ENCODE measurements at places on chromosomes 2 and 18.

DNA sequence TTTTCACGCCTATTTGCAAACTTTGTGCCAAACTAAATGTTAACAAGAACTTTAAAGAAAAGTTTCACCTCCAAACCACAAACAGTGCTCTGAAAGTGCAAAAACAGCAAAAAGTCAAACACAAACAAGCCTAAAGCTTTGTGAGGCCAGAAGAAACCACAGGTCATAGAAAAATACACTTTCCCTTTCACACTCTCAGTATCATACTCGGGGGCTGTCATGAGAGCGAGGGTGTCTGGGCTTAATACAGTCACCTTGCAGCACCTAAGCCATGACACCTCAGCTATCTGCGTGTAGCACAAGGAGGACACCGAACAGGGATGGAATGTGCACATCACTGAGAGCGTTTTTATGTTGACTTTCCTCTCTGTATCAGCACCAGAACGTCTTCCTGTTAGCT lies 26.6 kb upstream of the SEH1L start:
- no peak for DNase-seq

- DNase-seq = no peak
Measured at GRCh38 chr2:64488050-64488974, 34.4 kb downstream of the LGALSL start.

DNA sequence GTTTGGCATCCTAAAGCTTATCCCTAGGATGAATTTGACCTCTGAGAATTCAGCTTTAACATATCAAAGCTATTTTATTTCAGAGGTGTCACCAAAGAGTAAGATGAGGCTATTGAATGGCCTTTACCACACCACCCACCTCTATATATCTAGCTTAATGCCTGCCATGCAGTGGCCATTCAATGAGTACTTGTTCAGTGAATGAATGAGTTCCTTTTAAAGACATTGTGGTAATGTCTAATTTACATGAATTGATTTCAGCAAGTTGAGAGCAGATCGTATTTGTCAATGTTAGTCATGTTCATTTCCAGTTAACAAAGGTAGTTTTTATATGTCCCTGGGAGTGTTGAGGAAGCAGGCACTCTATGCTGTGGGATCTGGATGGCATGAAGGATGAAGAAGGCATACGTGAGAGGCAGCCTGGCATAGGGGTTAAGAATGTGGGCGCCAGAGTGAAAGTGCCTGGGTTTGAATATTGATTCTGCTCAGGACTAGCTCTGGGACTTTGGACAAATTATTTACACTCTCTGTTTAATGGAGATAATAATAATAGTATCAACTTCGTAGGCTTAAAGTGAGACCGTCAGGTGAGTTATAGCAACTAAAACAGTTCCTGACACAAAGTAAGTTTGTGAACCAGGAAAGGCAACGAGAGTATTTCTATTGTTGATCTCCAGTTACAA lies 434.1 kb upstream of the CHST9 start:
- DNase-seq = no peak

DNA sequence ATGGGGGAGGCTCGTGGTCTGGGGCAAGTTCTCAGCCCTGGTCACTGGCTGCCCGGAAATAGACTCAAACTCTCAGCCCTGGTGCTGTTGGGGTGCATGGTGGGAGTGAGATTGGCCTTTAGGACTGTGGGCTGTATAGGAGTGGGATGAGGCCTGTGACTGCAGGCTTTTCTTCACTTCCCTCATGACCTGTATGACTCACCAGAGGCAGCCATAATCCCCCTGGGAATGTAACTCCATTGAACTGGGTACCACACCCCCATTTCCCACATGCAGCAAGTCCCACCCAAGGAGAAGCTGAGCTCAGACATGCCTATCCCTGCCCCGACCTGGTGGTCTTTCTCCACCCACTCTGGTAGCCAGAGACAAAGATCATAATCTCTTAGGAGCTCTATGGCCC lies 177.7 kb upstream of the OSR1 start:
- DNase-seq = no peak

DNA sequence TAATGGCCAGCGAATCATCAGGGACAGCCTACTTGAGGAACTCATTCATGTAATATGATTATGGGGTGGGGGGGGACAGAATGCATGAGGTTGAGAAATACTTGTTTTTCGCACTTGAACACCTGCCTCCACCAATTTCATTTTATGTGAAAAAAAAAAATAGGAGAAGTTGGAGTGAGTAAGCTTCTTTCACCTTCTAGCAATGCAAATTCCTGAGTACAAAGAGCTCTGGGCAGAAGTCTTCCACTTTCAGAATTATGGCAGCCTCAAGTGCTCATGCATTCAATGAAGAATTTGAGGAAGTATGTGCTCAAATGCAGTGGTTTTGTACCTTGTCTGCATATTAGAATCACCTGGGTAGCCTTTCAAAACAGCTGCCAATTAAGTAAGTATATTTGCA lies 40.1 kb upstream of the GPD2 start:
- DNase-seq = no peak

GRCh38 chr18:8814206-8814605 lies 108.8 kb downstream of the MTCL1 start:
- DNase-seq = no peak

GRCh38 chr2:219368690-219369191 lies 19.0 kb downstream of the DNPEP start:
- DNase-seq = no peak

GRCh38 chr18:23920054-23920453 lies 94.5 kb upstream of the TTC39C start:
- DNase-seq = no peak

DNA sequence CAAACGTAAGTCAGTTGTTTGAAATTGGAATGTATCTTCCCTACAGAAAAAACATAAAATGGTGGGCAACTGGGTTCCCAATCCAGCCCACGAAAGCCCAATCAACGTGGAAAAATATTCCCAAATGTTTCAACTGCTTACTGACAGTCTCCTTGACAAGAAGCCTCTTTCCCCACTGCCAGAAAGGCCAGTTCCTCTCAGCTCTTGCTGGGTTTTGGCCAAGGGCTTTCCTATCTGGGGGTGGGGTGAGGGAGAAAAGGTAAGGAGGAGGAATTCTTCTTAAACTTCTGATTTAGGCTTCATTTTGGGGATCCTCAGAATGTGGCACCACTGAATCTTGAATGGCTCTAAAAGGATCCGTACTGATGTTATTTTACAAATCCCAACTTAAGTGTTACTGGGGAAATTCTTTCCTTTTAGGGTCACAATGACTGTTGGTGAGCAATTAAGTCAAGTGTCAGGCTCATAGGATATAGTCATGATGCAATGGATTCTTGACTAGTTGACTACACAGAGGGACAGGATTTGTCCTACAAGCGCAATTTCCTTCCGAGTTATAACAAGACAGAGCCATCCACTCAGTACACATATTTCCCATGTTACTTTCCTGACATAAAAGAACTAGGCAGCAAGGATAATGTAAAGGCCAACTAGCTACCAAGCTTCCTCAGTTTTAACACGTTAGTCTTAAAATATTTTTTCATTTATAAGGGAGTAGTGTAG lies 73.6 kb downstream of the SPRED2 start:
- no peak for DNase-seq

DNA sequence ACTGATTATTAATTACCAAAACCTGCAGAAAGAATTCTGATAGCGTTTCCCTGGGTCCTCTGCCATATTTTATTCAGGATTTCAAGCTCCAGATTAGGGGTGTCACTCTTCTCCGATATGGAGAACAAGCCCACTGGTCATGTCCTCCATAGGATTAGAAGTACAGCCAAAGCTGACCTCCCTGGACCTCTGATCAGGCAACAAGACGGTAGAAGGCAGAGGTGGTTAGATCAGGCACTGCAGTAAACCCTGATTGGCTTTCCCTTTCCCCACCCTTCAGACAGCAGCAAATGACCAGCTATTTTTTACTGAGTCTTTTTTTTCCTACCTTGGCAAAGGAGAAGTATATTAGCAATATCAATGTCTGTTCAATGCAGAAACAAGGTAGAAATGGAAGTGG lies 37.7 kb downstream of the SPC25 start:
- no peak for DNase-seq

DNA sequence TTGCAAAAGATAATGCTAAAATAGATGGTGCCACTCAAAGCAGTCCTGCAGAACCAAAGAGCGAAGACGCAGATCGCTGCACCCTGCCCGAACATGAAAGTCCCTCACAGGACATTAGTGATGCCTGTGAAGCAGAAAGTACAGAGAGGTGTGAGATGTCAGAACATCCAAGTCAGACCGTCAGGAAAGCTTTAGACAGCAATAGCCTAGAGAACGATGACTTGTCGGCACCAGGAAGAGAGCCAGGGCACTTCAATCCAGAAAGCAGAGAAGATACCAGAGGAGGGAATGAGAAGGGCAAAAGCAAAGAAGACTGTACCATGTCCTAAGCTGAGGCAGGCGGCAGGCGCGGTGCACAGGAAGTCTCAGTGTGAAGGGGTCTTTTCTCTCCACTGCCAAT lies 34.8 kb upstream of the RBM44 start:
- no peak for DNase-seq

- DNase-seq = no peak
Measured at GRCh38 chr2:47345590-47345924, 57.4 kb upstream of the MSH2 start.

DNA sequence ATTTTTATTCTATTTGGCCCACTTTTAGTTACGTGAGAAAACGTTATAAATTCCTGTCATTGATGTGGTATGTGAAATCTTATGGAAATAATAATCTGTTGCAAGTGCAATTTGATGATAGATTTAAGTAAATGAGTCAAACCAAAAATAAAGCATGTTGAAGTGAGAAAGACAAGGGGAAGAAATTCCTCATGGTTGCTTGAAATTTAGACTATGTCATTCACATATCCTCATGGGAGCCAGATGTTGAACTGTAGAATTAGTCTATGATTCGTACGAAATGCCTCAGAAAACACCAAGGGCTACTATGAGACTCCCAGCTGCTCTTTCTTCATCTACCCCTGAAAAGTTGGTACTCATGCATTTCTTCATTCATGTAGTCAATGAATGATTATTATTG lies 55.7 kb downstream of the KLHL14 start:
- DNase-seq = no peak

GRCh38 chr2:119431976-119432850 lies 559 bp downstream of the TMEM37 start:
- DNase-seq = no peak

- DNase-seq = no peak
Measured at GRCh38 chr2:85791704-85792565, 38.1 kb downstream of the ATOH8 start.

DNA sequence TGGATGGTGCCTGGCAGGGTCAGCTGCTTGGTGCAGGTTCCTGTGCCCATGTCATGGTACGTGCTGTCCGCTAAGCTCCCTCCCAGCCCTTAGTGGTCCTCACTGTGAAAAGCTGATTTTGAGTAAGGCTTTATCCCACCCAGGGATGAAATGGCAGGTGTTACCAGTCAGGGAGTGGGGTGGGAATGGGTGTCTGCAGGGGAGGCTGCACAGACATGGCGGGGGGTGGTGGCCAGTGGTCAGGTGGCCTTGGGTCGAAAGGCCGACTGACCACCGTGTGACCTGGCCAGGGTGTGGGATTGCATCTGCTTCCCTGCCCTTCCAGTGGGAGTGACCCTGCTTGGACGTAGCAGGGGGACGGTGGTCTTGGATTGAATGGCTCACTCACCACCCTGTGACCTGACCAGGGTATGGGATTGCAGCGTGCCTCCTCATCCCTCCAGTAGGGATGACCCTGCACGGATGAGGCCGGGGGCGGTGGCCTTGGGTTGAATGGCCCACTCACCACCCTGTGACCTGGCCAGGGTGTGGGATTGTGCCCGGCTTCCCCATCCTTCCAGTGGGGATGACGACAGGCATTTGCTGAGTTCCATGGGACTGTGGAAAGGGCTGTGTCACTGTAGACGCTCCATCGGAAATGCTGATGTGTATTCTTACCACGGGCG lies 29.8 kb downstream of the AGAP1 start:
- DNase-seq = no peak

DNA sequence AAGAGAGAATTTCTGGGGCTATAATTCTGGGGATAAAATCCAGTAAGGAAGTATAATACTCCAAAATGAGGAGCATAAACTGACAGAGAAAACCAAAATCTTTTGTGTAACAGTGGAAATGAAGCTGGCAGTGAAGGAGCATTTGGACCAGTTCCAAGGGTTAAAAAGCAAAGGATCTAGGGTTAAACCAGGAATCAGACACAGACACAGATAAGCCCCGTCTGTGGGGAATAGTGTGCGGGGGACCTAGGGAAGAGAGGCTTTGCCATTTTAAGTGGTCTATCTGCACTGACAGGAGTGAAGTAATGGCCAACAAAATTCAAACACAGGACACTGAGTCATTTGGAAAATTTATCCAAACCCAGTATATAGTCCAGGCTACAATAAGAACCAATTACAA lies 23.4 kb downstream of the SAP130 start:
- DNase-seq = no peak

DNA sequence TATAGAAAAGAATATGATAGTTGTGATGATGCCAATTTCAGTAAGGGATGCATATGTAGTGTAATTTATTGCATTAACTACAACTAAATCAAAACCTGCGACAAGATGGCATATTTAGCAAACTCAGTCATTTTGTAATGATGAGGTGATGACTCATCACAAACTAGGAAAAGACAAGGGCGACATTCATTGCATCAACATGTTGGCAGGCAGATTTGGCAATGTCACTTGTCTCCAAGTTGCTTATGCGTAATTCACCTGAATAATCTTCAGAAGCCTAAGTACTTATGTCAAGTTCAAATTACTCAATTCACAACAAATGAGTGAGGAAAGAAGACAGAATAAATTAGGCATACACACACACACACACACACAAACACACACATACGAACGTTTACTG lies 273.2 kb upstream of the RGPD4 start:
- DNase-seq = no peak

DNA sequence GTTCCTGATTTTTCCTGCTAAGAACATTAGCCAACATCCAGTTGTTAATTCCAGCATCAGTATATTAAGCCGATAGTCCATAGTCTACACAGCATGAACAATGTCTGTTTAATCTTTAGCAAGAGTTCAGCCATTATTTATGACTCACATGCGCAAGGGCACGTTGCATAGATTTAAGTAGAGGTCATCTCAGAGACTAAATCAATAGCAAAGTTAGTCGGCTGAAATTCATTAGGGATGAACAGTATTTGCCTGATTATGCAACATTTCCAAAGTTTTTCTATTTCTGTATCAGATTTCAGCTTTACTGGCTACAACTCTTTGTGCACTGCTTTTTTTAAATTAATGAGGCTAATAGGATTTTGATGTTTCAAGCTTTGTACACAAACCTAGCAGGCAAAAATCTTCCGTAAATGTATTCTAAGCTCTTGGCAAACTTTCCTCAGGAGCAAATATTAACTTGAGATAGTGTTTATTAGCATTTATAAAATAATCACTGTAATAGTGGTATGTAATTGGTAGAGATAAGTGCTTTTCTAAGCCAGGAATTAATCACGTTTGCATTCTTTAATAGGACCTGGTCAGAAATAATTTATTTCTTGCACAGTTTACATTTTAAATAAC lies 578.7 kb upstream of the ID2 start:
- no peak for DNase-seq

DNA sequence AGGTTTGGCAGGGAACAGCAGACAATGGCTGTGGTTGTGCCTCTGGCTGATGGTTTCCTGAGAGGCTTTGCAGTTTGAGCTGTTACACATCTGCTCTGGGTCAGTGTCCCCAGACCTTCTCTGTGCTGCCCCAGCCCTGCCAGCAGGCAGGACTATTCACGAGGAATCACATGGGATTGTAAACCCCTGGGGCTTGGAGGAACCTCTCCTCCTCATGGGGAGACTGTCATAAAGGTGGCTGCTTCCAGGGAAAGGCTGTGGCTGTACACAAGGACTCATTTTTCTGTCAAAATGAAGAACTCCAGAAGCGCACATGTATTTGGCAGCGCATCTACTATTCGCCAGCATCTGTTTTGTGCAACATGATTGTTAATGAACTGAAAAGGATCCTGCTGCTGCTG lies 142.6 kb upstream of the CYP1B1 start:
- DNase-seq = no peak

All from SIG-M5 (cell line).